ENCODE measurements at places on chromosomes 2 and 18.

GRCh38 chr2:12824351-12824777 lies 107.6 kb downstream of the TRIB2 start:
- DNase-seq, result no peak

GRCh38 chr18:14976736-14977430 lies 228.9 kb downstream of the ANKRD30B start:
- DNase-seq, result no peak

DNA sequence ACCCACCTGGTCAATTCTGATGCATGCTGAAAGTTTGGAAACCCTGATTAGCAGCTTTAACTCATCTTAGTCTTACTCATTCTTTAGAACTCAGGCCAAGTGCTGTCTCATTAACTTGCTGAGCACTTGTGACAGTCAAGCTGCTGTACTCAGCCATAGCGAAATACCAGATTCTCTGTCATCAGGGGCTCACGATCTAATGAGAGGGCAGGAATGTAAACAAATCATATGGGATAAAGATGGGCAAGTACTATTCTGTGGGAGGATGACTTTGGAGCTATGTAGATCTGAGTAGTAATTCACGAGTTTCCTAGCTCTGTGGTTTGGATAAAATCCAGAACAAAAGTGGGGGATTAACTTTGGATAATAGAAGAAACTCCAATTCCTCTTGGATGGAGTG lies 376.6 kb downstream of the HRH4 start:
- no peak for DNase-seq

DNA sequence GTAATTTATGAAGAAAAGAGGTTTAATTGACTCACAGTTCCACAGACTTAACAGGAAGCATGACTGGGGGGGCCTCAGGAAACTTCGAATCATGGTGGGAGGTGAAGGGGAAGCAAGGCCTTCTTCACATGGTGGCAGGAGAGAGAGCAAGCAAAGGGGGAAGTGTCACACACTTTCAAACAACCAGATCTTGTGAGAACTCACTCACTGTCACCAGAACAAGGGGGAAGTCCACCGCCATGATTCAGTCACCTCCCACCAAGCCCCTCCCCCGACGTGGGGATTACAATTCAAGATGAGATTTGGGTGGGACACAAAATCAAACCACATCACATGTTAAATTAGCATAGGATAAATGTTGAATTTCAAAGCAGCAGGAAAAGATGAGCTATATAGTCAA lies 56.2 kb downstream of the STRADB start:
- DNase-seq, result no peak

- DNase-seq, result no peak
Measured at GRCh38 chr18:76376668-76377358, 118.2 kb downstream of the ZNF516 start.

GRCh38 chr2:159111346-159111927 lies 143.0 kb downstream of the TANC1 start:
- DNase-seq, result peak; percentile 15

GRCh38 chr18:74895686-74896085 lies 298.0 kb downstream of the ZNF407 start:
- DNase-seq, result no peak

- no peak for DNase-seq
Measured at GRCh38 chr2:230128623-230129342, 60.1 kb upstream of the SLC16A14 start.

GRCh38 chr18:76699923-76700322 lies 122.4 kb upstream of the ZNF236 start:
- DNase-seq, result no peak

- DNase-seq, result no peak
Measured at GRCh38 chr18:46693996-46694395, 37.0 kb upstream of the LOXHD1 start.

GRCh38 chr2:45734336-45734735 lies 82.9 kb downstream of the PRKCE start:
- DNase-seq, result no peak

GRCh38 chr2:150601280-150602038 lies 114.0 kb upstream of the RND3 start:
- DNase-seq, result no peak

GRCh38 chr2:6602471-6602870 lies 263.2 kb downstream of the CMPK2 start:
- DNase-seq, result no peak

- DNase-seq, result no peak
Measured at GRCh38 chr2:224400174-224400810, 1.6 kb downstream of the FAM124B start.

DNA sequence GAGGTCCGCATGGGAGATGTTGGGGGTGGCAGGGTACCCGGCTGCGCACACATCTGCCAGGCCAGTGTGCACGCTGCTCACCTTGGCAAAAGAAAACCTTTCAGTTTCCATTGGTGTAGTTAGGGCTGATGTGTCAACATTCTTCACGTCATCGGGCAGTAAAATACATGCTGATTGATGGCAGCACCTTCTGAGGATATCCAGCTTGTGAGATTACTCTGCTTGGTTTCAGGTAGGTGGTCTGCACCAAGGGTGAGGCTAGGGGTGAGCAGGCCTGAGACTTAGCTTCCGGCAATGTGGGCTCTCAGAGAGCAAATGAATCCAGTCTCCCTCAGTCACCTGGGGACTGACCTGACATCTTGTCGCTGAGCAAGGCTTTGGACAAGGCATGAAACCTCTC lies 19.3 kb upstream of the ACKR3 start:
- DNase-seq, result no peak

GRCh38 chr2:10700078-10700803 lies 10.5 kb upstream of the NOL10 start:
- no peak for DNase-seq

DNA sequence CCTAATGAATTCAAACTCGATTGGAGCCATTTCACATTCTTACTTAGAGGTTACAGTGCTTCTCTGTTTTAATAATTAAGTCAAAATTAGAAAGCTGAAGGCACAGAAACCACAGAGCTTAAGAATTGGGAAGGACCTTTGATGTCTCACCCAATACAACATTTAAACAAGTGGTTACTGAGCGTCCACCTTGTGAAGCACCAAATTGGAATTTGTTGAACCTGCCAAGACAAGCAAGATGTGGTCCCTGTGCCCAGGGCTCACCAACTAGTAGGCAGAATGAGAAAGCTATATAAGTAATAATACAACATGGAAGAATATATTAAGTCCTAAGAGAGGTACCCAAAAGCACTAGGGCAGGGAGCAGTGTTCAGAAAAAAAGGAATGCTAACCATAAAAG lies 64.5 kb upstream of the NPAS2 start:
- no peak for DNase-seq

DNA sequence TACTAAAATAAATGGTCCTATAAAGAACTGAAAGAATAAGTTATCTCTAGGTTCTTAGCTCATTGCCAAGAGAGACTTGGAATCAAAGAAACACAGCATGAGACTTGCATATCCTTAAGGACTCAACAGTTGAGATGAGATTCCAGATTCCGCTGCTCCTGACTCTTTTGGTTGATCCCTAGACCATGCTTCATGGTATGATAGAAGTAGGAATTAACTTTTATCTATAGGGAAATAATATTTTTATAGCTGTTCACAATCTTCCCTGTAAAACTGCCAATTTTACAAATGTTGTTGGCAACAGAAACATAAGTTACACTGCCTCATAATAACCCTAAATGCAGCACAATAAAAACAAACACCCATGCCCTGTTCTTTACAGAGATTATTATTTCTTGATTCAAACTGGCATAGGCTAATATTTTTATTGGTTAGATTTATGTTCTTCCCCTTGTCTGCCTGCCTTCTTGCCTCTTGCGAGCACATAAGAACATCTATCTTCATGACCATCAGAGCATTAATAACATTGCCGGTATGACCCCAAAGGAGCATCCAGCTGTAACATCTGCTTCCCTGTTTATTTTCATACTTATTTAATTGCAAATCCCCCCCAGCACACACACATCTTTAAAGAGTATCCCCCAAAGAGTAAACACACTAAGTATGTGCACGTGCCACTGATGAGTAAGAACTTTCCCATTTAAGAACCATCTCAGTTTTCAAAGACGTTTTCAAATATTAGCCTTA lies 735.7 kb upstream of the SLC8A1 start:
- DNase-seq, result no peak

- no peak for DNase-seq
Measured at GRCh38 chr2:196808083-196808665, 981 bp downstream of the C2orf66 start.

Data from hypothalamus (tissue), 51 donors.